ENCODE measurements at places on chromosomes 12 and 14.
A peak's percentile ranks its signal among the peaks of the same experiment; 100 is the strongest.

GRCh38 chr14:20697273-20698017 lies 8.9 kb downstream of the ANG start:
- DNase-seq, result peak; percentile 63

- DNase-seq, result peak; percentile 91
Measured at GRCh38 chr14:75711796-75712211, 50.8 kb downstream of the TTLL5 start.

GRCh38 chr12:31600252-31600651 lies 9.3 kb upstream of the DENND5B start:
- DNase-seq, result no peak

- no peak for DNase-seq
Measured at GRCh38 chr14:92316937-92317336, 6.0 kb upstream of the SLC24A4 start.

DNA sequence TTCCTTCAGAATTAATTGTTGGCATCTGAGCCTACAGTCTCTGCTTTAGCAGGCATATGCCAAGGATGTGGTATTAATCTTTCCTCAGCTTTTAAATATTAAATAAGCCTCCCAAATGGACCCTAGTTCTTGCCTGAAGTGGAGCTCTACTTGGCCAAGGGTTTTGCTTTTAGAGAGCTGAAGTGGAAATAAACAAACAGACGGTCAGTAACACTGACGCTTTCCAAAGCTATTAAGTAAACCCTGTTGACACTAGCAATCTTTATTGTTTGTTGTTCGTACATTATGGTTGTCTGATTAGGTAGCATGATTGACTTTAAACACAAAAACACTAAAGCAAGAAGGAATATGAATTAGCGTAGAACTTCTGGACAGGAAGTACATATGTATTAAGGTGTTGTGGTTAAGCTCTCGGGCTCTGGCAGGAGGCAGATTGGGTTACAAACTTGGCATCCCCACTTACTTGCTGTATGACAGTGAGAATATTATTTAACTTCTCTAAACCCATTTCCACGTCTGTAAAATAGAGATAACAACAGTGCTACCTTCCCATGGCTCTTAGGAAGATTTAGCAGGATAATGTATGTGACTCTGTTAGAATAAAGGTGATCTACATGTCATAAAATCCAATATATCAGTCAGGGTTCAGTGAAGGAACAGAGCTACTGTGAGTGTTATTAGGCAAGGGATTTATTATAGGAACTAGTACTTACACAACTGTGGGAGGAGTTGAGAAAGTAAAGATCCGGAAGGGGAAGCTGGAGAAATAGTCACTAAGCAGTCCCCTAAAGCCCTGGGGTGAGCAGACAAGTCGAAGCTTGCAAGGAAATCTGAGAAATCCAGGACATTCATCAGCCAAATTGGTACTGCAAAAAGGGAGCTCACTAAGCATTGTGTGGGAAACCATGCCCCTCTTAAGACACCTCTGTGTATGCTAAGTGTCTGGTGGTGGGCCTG lies 92.2 kb upstream of the ATF7IP start:
- DNase-seq, result no peak

- no peak for DNase-seq
Measured at GRCh38 chr12:96064271-96064670, 28.9 kb upstream of the LTA4H start.

DNA sequence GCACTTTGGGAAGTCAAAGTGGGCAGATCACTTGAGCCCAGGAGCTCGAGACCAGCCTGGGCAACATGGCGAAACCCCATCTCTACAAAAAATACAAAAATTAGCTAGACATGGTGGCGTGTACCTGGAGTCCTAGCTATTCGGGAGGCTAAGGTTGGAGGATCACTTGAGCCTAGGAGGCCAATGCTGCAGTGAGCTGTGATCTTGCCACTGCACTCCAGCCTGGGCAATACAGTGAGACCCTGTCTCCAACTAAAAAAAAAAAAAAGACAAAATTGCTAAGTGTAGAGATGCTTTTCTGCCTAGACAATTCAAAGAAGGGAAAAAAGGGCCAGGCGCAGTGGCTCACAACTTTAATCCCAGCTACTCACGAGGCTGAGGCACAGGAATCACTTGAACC lies 3.4 kb upstream of the LRP6 start:
- DNase-seq, result no peak

DNA sequence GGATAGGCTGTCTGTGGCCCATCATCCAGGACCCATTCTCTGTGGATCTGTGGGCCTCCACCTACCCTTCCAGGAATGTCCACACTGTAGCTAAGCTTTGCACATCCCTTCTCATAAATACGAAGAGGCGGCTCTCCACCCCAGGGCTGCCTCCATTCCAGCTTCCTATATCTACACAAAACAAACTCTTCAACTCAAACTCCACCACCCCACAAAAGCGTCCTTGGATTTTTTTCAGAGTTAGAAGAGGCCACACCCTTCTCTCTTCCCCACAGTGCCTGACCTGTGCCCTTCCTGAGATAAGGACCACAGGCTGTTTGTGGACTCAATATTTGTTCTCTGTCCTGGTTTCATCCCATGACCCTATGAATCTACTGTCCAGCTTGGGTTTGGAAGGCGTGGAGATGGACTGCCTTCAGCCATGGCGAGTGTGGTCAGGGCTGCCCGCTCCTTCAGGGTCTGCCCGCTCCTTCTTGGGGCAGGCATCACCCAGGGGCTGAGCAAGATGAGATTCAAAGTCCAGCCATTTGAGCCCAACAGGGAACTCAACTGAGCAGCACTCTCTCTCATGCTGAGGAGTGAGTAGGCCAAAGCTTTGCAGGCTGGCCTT lies 13.0 kb upstream of the SERPINA12 start:
- DNase-seq, result no peak

GRCh38 chr14:100158566-100159093 lies 815 bp downstream of the DEGS2 start:
- no peak for DNase-seq

- DNase-seq, result peak; percentile 25
Measured at GRCh38 chr12:96862326-96862725, 44.7 kb upstream of the NEDD1 start.

DNA sequence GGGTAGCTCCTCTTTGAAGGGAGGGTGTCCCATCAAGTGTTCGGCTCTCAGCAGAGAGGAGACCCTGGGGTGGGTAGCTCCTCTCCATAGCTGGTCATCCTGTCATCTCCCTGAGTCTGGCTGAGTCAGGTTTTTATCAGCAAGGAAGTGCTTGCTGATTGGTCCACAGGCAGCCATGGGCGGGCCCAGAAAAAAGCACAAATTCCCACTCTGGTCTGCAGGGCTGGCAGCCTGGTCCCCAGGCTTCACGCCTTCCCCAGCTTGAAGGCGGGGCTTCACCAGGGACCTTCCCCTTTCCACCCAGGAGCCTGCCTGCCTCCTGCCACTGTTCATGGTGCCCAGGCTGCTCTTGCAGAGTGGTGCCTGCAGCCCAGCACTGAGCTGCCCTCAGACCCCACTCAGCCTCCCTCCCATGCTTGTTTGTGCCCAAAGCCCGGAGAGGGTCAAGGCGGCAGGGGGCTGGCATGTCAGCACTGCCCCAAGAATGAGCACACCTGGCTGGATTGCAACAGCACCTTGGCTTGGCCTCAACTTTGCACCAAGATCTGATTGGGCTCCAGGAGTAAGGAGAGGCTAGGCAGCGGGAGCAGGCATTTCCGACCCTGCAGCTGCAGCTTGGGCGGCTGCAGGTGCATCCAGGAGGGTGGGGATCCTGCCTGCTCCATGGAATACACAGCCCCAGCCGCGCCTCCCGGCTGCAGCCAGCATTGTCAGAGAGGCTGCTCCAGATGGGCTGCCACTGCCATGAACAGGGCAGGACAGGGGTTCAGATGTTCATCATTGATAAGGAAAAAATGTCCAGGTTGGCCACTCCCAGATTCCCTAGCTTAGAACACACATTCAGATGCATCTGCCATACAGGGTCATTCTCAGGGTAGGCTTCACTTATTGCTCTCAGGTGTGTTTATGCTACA lies 22.0 kb upstream of the WDR89 start:
- DNase-seq, result no peak

DNA sequence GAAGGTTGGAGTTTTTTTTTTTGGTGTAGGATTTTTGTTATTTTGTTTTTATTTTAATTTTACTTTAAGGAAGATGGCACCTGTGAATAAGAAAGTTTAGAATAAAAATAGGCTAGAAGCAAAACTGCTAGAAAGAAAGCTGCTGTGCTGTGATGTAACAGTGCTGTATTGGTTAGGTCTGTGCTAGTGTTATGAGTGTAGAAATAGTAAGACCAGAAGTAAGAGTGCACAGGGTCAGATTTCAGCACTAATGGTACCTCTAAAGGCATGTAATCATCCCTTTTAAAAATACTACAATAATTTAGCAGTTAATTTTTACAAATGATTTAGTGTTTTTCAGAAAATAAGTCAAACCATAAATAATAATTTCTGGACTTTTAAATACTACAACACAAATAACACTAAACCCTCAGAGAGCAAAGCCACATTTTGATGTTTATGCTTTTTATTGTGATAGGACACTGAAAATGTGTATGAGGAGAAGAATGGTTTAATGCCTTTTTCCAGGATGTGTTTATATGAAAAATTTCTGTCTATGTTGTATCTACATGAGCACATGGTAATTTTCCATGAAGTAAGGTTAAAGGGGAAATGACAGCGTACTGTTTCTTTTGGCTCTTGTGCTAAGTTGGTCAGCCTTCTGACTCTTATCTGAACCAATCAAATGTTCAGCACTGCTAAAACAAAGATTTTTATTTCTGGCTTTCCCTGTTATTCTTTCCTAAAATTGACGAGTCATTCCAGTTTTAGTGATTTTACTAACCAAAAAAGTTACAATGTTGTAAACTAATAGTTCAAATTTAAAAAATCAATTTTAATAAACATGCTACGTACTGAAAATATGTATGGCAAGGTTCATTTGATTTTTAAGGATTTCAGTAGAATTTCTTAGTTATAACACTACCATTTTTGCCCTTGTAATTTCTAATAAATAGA lies 96.1 kb downstream of the PPHLN1 start:
- peak; percentile 63 for DNase-seq

- DNase-seq, result no peak
Measured at GRCh38 chr12:68367903-68368302, 35.7 kb upstream of the MDM1 start.

DNA sequence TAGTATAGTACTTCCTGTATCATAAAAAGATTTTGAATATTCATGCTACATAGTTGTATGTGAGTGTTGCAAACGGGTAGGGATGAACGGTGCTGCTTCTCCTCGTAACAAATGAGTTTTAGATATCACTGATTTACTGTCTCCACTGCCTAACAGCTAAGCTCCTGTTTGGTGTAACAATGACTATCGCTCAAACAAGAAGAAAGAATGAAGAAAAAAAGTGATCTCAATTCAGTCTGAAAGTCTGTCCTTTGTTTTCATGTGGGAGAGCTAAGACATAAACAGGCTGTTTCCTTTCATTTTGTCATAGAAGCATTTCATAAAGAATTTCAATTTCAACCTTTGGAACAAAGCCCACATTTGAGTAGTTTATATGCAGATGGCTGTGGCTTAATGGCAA lies 26.1 kb upstream of the RTRAF start:
- peak; percentile 21 for DNase-seq

DNA sequence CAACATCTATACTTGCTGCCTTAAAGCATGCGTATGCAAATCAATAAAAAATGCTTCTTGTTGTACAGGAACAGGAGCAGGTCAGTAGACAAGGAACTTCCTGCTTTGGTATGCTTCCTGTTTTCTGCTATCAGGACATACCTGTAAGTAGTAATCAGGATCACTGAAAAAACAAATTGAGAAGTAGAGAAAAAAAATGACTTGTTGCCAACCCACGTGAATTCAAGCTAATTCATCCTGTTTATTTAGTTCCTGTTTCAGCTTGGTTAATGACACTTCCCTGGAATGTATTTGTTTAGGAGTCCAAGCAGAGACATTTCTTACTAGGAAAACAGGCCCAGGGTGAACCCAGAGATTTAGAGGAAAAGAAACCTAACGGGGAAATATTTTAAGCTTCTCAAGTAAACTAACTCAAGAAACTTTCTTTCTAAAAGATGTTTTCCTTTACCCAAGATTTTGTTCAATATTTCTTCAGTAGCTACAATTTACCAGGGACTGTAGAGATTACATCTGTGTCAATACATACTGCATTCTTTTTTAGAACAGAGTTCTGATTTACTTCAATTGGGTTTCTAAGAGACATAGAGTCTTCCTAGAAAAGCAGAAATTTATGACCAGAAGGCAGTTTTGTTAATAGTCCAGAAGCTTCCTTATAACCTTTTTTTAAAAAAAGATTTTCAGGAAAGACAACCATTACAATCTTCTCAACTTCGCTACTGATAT lies 124.2 kb downstream of the PAWR start:
- DNase-seq, result no peak

DNA sequence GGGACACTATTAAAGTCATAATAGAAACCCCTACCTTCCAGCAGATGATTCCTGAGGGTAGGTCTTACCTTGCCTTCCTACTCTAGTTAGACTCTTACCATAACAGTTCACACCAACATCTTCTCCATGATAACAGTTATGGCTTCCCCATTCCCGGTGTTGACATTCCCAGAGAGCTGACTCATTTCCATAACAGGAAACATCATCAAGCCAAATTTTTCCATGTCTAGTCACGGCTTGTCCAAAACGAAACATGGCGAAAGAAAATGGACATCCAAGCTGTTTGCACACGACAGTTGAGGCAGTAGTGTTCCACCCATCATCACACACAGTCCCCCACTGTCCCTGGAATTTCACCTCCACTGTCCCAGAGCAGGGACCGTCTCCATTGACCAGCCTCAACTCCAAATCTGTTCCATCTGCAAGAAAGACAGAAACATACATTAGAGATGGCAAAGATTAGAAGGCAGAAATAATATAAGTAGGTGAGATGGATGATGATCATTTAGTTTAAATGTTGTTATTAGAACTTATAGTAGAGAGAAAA lies 10.6 kb downstream of the CD163L1 start:
- DNase-seq, result peak; percentile 82

DNA sequence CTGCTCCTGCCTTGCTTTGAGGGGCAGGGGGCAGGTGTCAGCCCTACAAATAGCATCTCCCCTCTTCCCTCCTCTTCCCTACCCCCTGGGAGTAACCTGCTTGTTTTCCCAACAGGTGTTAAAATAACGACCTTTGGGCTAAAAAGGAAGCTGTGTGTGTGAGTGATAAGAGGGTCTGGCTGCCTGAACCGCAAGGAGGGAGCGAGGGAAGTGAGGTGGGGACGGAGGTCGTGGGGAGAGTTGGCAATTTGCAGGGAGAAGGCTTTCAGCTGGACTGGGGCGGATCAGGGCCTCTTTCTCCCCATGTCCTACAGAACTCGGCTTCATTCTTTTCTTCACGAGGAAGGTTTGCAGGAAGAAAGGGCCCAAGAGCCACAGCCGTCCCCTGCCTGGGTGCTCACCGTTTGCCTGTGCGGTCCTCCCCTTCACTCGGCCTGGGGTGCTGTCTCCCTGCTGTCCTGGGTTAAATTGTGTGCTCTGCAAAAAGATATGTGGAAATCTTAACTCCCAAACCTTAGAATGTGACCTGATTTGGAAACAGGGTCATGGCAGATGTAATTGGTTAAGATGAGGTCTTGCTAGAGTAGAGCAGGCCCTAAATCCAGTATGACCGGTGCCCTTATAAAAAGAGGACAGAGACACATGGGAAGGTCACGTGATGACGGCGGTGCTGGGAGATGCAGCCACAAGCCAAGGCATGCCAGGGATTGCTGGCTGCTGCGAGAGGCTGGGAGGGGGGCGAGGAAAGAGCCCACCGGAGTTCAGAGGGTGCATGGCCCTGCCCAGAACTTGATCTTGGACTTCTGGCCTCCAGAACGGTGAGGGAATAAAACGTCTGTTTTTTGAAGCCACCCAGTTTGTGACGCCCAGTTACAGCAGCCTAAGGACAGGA lies 38.7 kb upstream of the NCOR2 start:
- DNase-seq, result no peak
